ENCODE measurements at places on chromosomes 6 and 20.

DNA sequence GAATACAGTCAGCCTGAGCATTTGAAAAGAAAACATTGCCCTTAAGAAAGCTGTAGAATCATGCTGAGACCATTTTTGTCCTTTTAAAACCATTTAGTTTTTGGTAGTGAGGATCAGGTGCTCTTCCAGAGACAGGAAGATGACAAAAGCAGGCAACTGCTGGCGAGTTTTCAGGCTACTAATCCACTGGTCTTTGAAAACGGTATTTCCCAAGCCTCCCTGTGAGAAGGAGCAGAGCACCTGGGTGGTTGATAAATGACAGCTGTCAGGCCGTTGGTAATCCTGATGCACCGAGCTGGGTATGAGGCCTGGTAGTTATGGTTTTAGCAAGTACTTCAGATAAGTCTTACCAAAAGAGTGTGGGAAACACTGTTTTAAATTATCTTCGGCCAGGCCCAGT lies 10.1 kb upstream of the SEC63 start:
- no peak for DNase-seq

DNA sequence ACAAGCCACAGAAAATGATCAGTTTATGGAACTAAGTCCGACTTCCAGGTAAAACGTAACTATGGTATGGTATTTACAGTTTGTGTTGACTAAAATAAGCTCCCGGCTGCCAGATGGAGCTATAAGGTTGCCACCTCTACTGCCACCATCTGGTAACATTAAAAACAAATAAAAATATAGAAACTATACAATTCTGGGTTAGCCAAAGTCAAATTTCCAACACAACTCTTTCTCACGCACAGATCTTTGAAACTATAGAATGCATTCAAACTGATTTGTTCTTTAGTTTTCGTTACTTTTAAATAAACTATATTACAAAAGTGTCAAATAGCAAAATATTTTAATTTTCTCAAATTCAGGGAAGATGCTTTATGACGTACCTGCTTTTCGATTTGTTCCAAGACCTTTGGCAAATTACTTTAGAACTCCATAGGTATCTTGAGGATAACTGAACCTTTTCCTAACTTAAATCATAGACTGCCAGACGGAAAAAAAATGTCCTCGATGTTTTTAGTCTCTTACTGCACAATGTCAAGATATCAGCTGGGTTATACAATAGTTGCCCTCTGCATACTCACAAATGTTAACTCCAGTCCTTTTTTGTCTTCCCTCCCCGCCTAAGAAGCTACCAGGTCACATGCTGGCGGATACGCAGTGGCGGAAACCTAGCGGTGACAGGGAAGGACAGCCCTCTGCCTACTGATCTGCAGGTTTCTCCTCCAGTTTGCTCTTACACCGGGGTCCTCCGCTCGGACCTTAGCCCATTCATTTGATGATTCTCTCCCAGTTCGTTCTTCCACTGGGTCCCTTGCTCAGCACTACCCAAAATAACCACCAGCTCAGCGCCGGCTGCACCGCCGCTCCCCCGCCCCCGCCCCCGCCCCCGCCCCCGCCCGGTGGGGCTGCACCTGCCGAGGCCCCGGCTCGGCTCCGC lies 888 bp downstream of the SLC17A5 start:
- peak; percentile 69 for DNase-seq

GRCh38 chr6:53284901-53285300 lies 63.8 kb downstream of the ELOVL5 start:
- no peak for DNase-seq

GRCh38 chr6:125481056-125481455 lies 179.3 kb upstream of the HDDC2 start:
- no peak for DNase-seq

DNA sequence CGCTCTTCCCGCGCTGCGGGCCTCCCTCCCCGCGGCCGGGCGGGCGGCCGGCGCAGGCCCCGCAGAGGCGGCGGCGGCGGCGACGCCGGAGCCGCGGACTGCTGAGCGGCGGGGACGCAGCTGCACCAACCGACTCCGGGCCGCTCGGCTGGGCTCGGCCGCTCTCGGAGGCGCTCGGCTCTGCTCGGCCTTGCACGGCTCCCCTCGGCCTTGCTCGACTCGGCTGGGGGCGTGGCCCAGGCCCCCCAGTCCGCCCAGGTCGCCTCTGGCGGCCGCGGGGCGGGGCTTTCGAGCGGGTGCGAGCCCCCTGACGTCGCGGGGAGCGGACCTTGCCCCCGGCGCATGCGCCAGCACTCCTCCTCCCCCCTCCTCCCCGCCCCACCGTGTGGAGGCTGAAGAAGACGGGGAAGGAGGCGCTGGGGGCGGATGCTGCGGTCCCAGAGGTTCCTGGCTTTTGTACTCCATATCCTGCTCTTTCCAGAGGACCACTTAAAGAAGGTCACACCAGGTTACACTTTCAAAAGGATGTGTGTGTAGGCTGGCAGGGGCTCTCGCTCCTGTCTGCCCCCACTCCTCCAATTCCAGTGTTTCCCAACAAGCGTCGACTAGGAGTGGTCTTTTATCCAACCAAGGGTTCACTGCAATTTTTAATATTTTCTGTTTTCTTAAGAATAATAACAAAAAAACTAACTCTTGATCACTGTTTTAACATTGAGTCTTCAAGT lies at the start of gene ZHX3:
Gene ZHX3, minus strand, starts transcription at position 186 of the 725 bp plus-strand sequence. CDS start 112,815 bp downstream, outside the sequence.
- DNase-seq, result peak; percentile 98

DNA sequence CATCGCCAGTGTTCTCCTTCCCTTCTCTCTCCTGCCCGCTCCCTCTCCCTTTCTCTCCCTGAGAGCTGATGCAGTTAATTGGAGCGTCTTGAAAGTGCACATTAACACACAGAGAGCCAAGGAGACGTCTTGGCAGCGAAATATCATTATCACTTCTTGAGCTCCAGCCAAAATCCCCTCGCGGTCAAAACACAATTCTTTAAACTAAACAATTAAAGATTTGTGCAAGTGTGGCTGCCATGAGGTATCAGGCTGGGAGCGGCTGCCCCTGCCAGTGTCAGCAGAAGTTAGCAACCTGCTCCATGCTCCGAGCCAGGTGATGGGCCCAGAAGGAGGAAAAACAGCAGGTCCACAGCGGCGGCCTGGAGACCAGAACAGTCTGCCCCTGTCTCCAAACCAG lies 100.9 kb upstream of the FOXP4 start:
- DNase-seq, result no peak

DNA sequence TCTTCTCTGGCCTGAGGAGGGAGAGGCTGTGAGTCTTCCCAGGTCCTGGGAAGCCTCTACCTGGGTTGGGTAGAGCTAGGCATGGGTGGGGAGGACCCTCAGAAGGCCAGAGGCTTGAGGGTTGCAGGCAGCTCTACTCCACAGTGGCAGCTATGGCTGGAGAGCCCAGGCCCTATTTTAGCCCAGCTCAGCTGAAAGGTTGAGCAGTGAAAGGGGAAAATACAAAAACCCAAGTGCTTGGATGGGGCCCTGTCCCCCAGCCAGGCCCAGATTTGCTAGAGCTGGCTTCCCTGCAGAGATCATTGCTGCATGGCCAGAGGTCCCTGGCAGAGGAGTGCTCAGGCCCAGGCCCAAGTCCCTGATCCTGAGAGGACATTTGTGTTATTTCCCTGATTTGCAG lies 45.7 kb downstream of the SUN5 start:
- no peak for DNase-seq

GRCh38 chr6:51303338-51303737 lies 484.7 kb downstream of the TFAP2B start:
- DNase-seq, result no peak

DNA sequence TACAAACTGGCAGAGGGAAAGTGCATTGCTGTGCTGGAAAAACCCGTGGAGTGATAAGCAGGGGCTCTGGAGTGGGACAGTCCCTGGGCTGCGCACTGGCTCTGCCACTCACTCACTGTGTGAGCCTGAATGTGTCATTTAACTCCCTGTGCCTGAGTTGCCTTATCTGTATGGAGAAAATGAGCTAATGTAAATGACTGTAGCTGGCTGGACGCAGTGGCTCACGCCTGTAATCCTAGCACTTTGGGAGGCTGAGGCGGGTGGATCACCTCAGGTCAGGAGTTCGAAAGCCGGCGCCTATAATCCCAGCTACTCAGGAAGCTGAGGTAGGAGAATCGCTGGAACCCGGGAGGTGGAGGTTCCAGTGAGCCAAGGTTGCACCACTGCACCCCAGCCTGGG lies 18.4 kb upstream of the RPN2 start:
- DNase-seq, result no peak

- no peak for DNase-seq
These were observed 268.8 kb downstream of the BTBD9 start for GRCh38 chr6:38370653-38371601.

DNA sequence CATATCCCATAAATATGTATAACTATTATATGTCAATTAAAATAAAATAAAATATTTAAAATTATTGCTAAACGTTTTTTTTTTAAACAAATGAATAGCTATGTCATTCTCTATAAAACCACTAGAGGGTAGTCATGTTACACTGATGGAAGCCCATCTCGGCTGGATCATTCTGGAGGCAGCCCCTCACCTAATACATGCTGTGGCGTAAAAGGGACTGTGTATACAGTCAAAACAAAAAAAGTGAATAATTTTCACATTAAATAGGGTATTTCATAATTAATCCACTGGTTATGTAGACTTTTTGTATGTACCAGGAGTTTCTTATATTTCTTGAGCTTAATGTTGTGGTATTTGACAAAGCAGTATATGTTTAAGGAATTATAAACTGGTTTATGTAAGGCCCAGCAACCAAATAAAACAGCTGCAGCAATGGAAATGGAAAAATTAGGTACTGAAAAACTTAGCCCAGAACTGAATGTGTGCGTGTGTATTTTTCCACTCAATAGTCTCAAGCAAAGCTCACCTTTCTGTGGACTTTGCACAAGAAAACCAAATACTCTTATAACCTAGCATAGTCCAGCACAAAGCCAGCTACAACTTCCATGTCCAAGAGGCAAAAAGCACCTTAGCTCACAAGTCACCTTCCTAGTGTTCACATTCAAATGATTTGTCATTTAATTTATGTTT lies 81.7 kb downstream of the COL9A1 start:
- peak; percentile 44 for DNase-seq

DNA sequence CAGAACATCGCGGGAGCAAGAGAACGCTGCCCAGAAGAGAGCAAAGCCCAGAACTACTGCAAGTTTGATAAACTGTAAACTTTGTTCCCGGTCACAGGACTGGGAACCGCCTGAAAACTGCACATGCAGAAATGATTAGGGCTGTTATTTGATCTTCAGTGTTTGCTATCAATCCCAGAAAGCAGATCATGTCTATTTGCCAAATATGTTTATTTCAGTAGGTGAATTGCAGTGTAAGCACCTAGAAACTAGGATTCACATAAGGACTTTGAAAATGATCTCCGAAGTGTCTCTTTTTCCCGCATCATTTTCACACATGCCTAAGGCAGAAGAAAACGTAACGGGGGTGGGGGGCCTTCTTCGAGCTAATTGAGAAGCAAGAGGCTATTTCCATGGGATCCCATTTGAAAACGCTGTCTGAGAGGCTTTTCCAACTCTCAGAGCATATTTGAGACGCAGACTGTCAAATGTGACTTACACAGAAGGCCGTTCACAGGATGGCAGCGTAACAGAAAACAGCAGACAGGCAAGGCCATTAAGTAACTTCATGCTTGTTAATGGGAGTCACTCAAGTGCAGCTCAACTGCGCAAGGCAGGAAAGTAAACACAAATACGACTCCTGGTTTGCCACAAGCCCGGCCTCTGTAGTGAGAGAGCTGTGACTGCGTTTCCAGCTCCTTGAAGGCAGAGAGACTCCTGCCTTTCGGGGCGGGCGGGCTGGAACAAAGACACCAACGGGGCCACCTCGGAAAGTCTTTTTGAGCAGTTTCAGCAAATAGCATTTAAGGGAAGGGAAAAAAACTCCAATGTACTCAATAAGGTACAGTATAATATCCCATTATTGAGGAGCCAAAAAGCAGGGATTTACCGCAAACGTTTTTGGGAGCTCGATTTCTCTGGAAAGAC lies 144.7 kb upstream of the ZNF217 start:
- DNase-seq, result peak; percentile 87
